Memory B cell (primary cell): ENCODE measurements at places on chromosomes 6 and 20.
A peak's percentile ranks its signal among the peaks of the same experiment; 100 is the strongest.

GRCh38 chr20:25290646-25291431 lies 43.0 kb downstream of the PYGB start:
- H3K4me1 ChIP-seq: peaks cover 7% of the 10 kb centered on the region
- H3K27me3 ChIP-seq: no peaks in the 10 kb centered on the region
- peaks cover 14% of the 10 kb centered on the region for H3K36me3 ChIP-seq
- no peak overlapping the region for H3K27ac ChIP-seq

DNA sequence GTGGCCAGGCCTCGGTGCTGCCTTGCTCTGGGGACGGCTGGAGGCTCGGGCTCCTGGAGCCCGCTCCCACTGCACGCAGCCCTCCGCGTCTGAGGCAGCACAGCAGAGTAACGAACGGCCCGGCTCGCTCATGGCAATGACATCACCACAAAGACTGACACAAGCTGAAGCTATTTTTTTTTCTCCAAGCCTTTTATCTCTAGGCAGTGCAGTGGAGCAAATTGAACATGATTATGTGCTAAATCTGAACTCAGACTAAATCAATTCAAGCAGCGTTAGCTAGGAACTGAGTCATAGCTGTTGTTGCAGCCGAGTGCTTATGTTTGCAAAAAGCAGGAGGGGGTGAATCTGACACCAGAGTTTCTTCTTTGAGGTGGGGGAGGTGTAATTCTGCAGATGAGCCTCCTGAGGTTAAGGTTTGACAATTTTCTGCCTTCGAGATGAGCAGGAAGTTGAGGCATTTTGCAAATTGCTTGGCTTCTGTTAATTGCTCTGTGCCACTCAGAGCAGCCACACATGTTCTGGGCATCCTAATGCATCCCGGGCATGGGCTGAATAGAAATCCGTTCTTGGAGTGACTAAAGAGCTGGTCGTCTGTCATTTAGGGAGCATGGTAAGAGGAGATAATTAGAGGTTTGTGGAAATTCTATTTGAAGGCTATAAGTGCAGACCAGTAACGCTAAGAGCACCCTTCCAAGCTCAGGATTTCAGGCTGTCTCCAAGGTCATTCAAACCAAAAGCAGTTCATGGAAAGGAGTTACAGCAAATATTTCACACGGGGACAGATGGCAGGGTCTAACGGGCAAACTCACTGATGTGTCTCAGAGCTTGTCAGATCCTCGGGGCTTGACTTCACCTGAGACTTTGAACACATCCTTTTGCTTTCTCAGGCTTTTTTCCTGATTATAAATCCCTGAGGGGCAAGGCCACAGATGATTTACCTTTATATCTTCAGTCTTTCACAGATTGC lies 155.1 kb upstream of the ENPP5 start:
- H3K36me3 ChIP-seq: no peaks in the 10 kb centered on the region
- H3K4me3 ChIP-seq: peak overlapping the region; percentile 28
- DNase-seq: no peak
- H3K4me1 ChIP-seq: peaks cover 7% of the 10 kb centered on the region

DNA sequence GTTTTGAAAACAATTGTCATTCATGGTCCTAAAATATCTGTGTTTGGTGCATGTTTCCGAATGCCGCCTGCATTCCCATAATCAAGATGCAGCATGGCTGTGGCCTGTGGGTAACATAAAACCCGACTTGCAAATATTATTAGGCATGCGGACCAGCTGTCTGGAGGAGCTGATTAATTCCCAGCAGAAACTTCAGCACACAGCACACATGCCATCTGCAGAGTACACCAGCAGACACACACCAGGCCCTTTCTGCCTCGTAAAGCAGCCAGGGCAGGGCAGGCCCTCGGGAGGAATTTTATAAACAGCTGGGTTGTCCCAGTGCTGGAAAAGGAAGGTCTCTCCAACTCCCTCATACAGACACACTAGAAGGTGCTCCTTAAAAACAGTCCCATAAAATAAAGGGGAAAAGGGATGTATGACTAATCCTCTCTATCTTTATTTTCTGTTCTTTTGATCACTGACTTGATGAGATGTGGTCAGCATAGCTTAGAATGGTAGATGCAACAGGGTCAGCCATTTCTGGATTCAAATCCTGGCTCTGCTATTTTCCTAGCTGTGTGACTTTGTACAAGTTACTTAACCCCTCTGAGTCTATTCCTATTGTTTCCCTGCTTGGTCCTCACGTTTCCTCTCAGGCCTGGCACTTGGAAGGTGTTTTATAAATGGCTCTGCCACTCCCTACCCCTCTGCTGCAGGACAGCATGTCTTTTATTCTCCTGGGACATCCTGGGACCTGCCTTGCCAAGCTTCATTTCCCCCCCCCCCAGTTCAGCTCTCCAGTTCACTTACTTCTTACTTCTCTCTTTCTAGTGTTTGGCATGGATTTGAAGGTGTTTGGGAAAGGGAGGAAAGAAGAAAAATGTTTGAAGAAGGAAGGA lies 85.9 kb upstream of the TRAF3IP2 start:
- no peaks in the 10 kb centered on the region for H3K27me3 ChIP-seq
- DNase-seq: no peak
- H3K4me3 ChIP-seq: no peak overlapping the region
- H3K27ac ChIP-seq: no peak overlapping the region

- peaks cover 33% of the 10 kb centered on the region for H3K4me1 ChIP-seq
- DNase-seq: peak; percentile 96
- peaks cover 17% of the 10 kb centered on the region for H3K36me3 ChIP-seq
- peak overlapping the region; percentile 90 for H3K27ac ChIP-seq
Measured at GRCh38 chr6:30722280-30723112, 2.3 kb downstream of the TUBB start.

GRCh38 chr6:12803486-12803885 lies 86.9 kb downstream of the PHACTR1 start:
- DNase-seq: no peak
- H3K27me3 ChIP-seq: peaks cover 12% of the 10 kb centered on the region
- H3K27ac ChIP-seq: no peak overlapping the region

GRCh38 chr6:11380969-11381744 lies 148.7 kb upstream of the NEDD9 start:
- H3K27me3 ChIP-seq: no peaks in the 10 kb centered on the region
- H3K36me3 ChIP-seq: peaks cover 16% of the 10 kb centered on the region
- H3K27ac ChIP-seq: peak overlapping the region; percentile 90
- peaks cover 46% of the 10 kb centered on the region for H3K4me1 ChIP-seq

DNA sequence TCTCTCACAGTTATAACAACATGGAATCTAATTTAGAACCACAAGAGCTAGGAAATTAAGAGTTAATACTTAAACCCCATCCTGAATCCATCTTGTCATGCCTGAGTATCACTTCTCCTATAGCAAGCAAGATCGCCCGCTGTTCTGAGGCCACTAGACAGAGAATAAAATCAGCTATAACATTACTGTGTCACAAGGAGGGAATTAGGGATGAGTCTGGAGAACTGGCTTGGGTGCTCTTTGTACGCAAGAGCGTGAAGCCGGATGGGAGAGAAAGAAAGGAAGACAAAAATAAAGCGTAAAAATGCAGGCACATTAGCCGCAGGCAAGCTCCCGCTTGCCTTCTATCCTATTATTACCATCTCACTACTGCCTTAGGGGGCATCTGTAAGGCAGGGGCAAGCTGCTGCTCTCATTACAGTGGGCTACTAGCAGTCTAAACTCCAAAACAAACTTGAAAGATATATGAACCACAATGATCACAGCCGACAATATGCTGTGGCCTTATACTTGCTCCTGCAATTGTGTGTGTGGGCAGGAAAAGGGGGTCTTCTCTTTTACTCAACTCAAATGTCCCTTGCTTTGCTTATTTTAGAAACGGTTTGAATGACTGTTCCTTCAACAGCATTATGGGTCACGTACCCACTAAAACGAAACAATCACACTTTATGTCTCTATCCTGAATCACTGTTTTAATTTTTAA lies 81.9 kb downstream of the GJA10 start:
- no peak for DNase-seq
- peaks cover 14% of the 10 kb centered on the region for H3K4me1 ChIP-seq
- no peaks in the 10 kb centered on the region for H3K27me3 ChIP-seq
- H3K36me3 ChIP-seq: peaks cover 13% of the 10 kb centered on the region
- H3K27ac ChIP-seq: no peak overlapping the region

DNA sequence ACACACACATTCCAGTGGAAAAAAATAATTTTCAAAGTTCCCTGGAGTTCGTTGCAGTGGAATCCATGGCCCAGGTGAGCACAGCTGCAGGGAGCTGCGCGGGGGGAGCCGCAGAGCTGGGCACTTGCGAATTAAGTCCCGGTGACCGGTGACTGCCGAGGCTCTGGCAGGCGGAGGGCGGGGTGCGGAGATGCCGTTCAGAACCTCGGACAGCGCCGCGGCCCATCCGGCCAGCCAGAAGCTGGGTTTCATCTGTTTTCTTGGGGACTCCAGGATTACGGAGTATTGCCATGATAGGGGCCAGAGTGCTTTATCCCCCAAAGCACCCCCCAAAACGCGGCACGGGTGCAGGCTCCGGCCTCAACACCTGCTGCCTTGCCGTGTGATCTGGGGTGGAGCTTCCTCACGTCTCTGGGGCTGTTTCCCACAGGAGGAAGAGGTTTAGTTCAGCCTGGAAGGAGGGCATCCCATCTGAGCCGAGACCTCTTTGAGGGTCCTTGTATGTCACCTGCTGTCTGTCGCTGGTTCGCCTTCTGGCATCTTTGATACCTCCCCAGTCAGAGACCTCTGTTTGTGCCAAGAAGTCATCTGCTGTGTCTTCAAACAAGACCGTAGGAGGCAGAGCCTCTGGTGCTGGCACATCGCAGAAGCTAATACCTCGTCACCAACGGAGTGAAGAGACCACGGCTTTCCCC lies 99.4 kb downstream of the YTHDF1 start:
- peaks cover 27% of the 10 kb centered on the region for H3K27me3 ChIP-seq
- no peak overlapping the region for H3K4me3 ChIP-seq
- no peak overlapping the region for H3K27ac ChIP-seq
- no peak for DNase-seq

DNA sequence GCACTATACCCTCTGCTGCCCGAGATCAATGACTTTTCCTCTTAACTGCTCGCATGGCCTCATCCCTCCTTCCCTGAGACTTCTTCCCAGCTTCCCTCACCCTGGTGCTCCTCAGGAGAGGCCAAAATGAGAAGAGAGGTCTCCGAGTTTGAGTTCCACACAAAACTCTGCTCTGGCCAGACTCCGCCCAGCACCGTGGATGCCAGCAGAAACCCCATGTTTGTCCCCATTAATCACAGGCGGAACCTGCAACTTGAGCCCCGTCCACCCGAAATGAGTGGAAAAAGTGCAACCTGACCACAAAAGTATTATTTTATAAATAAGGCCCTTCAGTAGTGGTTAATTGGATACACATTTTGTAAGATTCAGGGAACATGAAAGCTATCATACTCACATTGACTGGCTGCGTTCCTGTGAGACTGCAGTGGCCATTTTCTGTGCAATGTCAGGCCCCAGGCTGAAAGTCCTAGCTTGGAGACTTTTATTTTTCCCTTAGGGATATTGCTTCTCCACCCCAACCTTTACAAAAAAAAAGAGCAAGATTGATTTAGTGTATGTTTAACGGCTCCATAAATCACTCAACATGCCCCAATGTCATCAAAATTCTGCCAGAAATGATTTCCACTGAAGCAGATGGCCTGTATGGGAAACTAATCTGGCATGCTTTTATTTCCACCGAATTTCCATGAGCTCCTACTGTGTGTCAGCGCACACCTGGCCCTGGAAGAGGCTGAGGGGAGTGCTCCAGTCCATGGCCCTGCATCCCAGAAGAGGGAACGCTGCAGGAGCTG lies 134.6 kb downstream of the BMP7 start:
- DNase-seq: no peak
- H3K36me3 ChIP-seq: no peaks in the 10 kb centered on the region
- no peaks in the 10 kb centered on the region for H3K4me1 ChIP-seq
- no peak overlapping the region for H3K4me3 ChIP-seq

DNA sequence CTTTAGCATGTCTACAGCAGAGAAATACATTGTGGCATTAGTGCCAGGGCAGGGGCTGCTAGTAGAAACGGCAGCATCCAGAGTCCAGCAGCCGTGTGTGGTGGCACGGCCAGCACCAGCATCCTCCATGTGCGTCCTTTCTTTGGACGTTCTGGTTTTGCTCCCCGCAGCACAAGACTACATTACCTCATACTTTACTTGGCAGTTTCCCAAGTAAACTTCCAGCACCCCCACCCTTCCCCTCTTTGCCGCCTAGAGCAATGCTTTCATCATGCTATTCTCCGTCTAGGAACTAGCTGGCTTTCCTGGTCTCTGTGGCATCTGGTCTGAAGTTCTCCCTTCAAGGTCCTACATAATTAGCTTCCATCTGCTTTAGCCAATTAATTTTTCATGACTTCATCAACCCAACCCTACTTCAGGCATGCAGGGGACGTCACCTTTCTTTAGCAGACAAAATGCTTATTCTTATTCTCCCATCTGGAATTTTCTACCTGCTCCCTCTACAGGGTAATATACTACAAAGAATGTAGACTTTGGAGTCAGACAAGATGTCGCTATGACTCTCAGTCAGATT lies 67.6 kb downstream of the BLOC1S5 start:
- no peaks in the 10 kb centered on the region for H3K27me3 ChIP-seq
- no peak for DNase-seq
- H3K27ac ChIP-seq: no peak overlapping the region
- no peaks in the 10 kb centered on the region for H3K36me3 ChIP-seq
- H3K4me1 ChIP-seq: peaks cover 18% of the 10 kb centered on the region

- DNase-seq: no peak
- peaks cover 4% of the 10 kb centered on the region for H3K27me3 ChIP-seq
- peaks cover 43% of the 10 kb centered on the region for H3K4me1 ChIP-seq
- no peak overlapping the region for H3K4me3 ChIP-seq
Measured at GRCh38 chr6:25369036-25369432, 89.9 kb downstream of the CARMIL1 start.

DNA sequence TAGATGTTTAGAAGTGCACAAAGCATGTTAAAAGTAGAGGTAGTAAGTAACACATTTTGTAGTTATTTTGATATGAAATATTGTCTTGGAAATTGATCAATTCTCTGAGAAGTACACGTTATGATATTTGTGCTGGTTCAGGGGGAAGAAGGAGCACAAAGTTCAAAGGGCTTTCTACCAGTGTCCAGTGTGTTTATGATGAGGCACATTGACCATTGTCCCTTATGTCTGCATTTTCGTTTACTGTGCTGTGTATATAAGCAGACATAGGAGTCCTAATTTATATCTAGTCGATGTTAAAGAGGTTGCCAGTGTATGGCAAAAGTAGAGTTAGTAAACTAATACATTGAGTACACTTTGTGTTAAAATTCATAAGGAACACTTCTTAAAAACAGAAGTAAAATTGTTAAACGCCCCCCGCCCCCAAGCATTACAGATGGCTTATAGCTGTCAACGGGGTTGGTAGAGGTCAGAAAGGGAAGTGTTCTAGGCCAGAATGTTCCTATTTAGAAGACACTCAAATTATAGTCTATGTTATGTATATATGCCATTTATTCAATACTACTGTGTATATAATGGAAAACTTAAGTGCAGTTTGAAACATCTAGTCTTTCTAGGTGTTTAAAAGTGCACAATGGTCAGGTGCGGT lies 13.3 kb upstream of the HMGN4 start:
- peaks cover 4% of the 10 kb centered on the region for H3K36me3 ChIP-seq
- H3K4me3 ChIP-seq: no peak overlapping the region
- no peak for DNase-seq
- no peak overlapping the region for H3K27ac ChIP-seq
- H3K4me1 ChIP-seq: peaks cover 23% of the 10 kb centered on the region
